ENCODE measurements at places on chromosomes 5 and 9.

- DNase-seq: peak; percentile 49
Observed at GRCh38 chr9:4077499-4078102, 222.3 kb downstream of the GLIS3 start.

GRCh38 chr5:91092859-91093783, 290.0 kb downstream of the ARRDC3 start:
- DNase-seq: no peak

GRCh38 chr9:81083067-81083466, 606.3 kb downstream of the TLE1 start:
- DNase-seq: no peak

DNA sequence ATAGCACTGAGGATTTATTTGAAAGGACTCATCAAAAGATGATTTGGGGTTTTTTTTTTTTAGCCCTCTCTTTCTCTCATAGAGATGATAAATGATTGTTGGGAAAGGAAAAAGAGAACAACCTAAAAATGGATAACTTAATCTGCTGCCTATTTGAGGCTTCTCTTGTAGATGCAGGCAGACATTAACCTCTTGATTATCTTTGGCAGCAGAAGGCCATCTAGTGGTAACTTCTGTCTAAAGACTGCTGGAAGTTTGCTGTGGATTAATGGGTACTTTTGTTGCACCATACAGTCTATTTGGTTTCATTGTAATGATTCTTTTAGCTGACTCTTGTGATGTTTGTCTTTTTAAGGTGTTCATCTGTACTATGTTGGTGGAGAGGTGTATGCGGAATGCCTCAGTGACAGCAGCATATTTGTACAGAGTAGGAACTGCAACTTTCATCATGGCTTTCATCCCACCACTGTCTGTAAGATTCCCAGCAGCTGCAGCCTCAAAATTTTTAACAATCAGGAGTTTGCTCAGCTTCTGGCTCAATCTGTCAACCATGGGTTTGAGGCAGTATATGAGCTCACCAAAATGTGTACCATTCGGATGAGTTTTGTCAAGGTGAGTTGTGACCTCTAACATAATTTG, 18.8 kb downstream of the SMIM32 start:
- no peak for DNase-seq

- no peak for DNase-seq
Observed at GRCh38 chr5:38994324-38994927, 79.8 kb downstream of the RICTOR start.

DNA sequence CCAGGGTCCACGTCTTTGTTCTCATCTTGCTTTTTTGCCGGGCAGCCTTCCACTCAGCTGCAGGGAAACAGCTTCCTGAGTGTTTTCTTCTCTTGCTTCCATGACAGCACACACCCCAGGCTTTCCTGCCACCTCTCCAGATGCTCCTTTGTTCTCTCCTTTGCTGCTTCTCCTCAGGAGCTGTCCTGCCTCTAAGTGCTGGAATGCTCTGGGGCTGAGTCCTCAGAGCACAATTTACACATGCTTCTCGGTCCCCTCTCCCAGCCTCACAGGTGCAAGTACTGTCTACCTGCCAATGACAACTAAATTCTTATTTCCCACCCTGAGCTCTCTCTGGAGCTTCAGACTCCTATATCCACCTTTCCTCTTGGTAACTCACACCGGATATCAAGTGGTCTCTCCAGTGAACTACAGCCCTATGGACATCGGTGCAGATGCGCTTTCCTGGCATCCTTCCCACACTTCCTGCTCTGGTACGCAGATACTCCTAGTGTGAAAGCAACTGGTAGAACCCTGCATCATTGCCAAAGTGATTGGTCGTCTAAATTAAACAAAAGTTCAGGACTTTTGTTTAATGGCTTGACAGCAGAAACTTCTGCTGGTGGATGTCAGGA, 13.4 kb upstream of the ACSL6 start:
- DNase-seq: no peak

GRCh38 chr5:81301271-81302015, at the start of gene ZCCHC9:
Gene ZCCHC9 (plus strand): TSS chr5:81301587. CDS start chr5:81304758, 3,171 bp downstream.
- peak; percentile 93 for DNase-seq

DNA sequence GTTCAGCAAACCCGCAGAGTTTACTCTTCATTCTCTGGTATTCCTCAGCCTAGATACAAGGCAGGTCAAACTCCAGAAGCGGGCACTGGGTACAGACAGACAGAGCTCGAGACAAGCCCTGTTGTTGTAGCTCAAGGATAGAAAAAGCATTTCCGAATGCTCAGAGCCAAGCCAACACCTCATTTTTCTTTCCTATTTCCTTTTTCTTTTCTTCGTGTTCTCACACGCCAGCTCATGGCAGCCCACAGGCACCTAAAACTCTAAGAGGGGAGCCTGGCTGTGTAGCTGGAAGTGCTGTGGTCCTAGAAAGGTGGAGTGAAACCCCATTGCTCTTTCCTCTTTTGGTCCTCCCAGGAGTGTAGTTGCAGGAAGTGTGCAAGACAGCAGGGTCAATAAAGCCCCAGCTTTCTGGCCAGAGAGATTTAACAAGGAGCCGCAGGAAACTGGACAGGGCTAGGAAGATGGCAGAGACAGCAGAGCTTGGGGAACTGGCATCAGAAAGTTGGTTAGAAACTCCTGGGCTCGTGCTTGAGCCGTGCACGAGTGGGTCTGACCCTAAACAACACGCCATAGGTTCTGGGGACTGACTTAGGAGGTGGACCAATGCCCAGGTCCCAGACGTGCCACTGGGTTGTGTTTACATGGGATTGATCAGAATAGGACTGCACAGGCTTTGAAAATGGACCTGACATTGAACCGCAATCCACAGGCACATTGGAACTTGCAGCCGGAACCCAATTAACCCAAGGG, 41.6 kb downstream of the ADAMTS2 start:
- DNase-seq: no peak

DNA sequence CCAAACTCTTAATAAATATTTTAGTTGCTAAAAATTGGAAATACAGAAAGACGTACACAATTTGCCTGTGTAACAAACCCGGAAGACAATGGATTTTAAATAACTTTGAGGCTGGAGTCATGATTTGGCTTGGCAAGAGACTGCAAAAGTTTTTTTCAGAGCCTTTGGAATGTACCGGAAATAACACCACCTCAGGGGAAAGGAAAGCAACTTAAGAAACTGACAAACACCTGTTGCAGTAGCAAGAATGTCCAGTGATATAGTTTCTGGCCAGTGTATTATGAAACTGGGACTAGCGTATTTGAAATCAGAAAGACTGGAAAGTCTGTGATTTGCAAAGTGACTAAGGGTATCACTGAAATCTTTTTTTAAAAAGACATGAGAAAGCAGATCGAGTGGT, 842 bp downstream of the MUSK start:
- no peak for DNase-seq

DNA sequence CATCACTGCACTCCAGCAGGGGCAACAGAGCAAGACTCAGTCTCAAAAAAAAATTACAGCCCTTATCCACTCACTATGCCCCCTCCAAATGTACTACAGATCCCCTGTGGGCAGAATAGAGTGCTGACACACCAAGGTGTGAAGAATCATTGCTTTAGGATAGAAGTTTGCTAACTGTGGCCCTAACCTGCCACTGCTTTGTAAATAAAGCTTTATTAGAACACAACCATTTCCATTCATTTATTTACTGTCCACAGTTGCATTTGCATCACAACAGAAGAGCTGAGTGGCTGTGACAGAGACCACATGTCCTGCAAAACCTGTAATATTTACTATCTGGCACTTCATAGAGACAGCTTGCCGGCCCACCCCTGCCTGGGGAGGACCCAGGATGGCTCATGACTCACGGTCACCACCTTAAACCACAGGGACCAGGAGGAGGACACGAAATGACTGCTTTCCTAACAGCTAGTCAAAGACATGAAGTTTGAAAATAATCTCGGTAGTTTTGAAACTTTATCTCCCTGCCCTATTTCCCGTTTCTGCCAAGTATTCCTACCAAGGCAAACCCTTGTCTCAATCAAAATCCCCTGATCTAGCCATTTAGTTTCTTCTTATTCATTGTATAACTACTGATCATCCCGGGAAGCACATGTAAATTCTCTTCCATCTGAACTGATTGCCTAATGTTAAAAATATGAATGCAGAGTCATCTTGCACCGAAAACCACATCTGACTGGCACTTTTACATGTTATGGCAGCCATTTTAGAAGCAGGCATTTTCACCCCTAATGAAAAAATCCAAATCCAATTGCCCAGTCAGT, 206.1 kb downstream of the SLIT3 start:
- no peak for DNase-seq

- no peak for DNase-seq
Observed at GRCh38 chr9:84598921-84599636, 70.5 kb upstream of the NTRK2 start.

GRCh38 chr5:133051061-133051541, 712 bp upstream of the HSPA4 start:
- no peak for DNase-seq

DNA sequence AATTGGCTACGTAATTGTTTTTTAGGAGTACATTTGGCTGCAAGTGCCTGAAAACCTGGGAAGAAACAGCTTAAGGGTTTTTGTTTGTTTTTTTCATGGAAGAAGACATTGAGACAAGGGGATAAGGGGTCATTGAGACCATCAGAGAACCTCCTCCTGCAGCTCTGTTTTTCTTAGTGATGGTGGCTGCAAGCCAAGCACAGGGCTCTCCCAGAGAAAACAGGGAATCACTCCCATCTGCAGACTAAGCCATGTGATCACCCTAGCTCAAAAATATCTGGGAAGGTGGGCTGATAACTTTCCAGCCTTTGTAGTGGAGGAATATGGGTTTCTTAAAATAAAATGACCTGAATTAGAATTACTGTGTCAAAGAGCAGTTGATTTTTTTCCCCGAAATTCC, 25.1 kb downstream of the PALM2AKAP2 start:
- DNase-seq: no peak

GRCh38 chr9:98045234-98046179, 11.0 kb upstream of the NANS start:
- DNase-seq: peak; percentile 40

GRCh38 chr5:127957183-127957582, 126.4 kb upstream of the SLC12A2 start:
- no peak for DNase-seq

DNA sequence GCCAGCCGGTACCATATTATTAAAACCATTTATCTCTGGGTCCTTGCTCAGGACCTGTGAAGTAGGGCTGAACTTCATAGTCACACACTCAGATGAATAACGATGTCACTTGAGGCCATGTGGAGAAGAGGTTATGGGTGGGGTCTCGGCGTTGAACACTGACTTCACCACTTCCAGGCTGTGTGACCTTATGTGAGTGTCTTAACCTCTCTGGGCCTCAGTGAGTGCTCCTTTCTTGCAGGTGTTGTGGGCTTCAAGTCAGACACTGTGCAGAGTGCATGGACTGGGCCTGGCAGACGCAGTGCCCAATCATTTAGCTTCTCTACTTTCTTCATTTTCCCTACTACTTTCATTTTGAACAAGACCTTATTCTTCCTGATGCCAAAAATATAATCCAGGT, 278.8 kb downstream of the PBX3 start:
- no peak for DNase-seq

DNA sequence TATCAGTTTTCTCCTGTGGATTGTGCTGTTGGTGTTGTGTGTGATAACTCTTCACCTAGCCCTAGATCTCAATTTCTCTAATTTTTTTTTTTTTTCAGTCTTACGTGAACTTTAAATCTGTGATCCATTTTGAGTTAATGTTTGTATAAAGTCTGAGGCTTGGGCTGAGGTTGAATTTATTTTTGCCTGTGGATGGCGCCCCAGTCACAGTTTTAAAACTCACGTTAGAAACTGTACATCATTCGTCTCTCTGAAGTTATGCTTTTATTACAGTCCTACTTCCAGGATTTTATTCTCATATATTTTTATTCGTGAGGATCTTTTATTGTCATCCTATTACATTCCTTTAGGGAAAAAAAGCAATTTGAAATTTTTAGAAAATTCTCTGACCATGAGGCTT, 103.1 kb downstream of the EHMT1 start:
- no peak for DNase-seq

DNA sequence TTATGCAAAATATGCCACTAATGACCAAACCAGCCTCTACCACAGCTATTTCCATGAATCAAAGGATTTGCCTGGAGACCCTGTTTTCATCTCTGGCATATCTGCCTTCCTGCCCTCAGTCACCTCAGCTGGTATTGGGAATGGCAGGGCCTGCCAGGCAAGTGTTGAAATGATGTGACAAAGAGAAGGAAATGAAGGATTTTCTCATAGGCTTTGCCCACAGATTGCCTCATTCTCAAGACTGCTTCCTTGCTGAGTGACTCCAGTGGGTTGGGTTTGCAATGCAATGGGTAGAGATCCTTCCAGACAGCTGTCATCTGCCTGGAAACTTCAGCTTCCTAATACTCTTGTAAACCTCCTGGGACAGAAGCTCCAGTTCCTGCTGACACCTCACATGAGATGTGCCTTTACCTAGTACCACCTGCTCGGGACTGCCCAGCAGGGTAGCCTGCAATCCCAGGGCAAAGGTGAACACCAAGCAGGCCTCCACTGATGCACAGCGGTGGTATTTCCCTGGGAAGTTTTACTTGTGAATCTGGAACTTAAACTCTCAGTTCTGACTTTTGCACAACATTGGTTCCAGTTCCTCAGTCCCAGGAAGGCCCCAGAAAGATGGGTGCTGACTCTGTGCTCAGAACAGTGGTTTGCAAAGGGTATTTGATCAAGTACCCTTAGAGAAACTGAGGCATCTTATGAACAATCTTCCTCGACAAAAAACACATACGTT, 64.8 kb upstream of the SLC1A1 start:
- no peak for DNase-seq

DNA sequence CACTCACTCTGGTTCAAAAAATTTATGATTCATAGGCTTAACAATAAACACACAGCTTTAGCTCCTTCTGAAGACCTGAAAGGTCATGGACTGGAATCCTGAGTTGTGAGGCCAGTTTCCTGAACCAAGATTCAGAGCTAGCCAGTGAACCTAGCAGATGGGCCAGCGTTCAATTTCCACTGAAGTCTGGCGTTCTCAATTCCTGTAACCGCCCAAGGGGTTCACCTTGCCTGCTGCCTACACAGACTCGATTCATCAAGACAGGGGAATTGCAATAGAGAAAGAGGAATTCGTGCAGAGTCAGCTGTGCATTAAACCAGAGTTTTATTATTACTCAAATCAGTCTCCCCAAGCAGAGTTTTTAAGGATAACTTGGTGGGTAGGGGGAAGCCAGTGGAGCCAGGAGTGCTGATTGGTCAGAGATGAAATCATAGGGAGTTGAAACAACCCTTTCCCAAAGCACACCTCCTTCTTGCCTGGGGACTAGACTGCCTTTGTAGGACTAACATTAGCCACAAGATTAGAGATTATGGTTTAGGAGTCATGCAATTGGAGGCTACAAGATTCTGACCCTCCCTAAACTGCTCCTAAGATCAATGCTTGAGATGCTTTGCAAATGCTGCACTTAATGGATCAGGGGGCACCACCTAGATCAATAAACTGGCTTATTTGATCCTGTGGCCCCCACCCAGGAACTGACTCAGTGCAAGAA, 117.5 kb upstream of the SHB start:
- no peak for DNase-seq

GRCh38 chr9:106620866-106621265, 242.1 kb upstream of the ZNF462 start:
- no peak for DNase-seq
